Mesenchymal stem cell (in vitro differentiated cells and primary cell): ENCODE measurements at places on chromosomes 6 and 20.

DNA sequence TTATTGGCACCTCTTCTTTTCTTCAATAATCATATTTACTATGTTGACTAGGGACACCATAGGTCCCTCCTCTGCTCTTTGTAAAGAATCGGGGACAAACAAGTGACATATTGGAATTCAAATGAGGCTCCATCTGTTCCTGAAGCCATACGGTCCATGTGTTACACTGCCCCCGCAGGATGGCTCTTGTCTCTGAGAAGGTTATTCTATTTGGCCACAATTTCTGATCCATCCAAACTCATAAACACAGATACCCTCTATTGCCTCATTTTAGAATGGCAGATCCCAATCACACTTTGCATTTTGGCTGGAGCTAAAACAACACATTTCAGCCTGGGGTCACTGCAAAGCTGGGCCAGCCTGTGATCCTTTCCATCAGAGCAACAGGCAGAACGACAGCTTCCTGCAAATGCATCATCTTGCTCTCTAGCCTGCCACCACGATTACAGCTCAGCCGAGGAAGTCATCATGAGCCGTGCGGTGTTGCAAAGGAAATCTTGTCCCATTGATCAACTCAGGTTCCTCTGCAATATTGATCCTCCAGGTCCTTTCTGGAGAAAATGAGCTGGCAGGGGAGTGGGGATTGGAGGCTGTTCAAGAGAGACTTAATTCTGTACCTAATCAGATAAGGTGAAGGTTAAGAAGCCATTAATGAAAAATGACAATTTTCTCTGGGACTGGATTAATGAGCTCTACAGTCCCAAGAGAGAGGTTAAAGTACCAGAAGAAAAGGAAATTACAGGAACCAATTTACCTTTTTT is 73.1 kb downstream of the AGPAT4 start:
- H3K36me3 ChIP-seq = peaks cover 10% of the 10 kb centered on the region
- H3K4me1 ChIP-seq = peaks cover 4% of the 10 kb centered on the region
- DNase-seq = no peak
- H3K4me3 ChIP-seq = no peak overlapping the region
- no peak overlapping the region for H3K27ac ChIP-seq
- H3K27me3 ChIP-seq = no peaks in the 10 kb centered on the region

GRCh38 chr20:40251284-40251932 is 437.6 kb downstream of the MAFB start:
- no peaks in the 10 kb centered on the region for H3K36me3 ChIP-seq
- no peaks in the 10 kb centered on the region for H3K27me3 ChIP-seq

DNA sequence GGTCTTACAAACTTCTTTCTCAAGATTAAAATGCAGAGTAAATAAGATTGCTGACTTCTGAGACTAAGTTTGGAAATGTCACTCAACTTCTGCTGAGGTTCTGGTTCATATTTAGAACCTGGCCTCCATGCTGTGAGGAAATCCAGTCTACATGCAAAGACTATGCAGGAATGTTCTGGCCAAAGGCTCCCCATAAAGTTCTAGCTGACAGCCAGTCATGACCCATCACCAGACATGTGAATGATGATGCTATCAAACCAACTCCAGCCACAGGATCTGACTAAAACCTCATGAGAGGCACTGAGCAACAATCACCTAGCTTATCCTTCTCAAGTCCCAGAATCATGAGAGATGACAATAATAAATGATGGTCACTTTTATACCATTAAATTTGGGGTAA is 935.1 kb upstream of the MAP3K7 start:
- DNase-seq = no peak
- H3K4me1 ChIP-seq = no peaks in the 10 kb centered on the region
- H3K27ac ChIP-seq = no peak overlapping the region
- H3K4me3 ChIP-seq = no peak overlapping the region
- H3K36me3 ChIP-seq = no peaks in the 10 kb centered on the region

GRCh38 chr6:166465671-166466087 is 82.9 kb upstream of the MPC1 start:
- no peak overlapping the region for H3K27ac ChIP-seq
- no peaks in the 10 kb centered on the region for H3K27me3 ChIP-seq
- H3K4me1 ChIP-seq = peaks cover 13% of the 10 kb centered on the region
- peaks cover 13% of the 10 kb centered on the region for H3K36me3 ChIP-seq

- peaks cover 43% of the 10 kb centered on the region for H3K27me3 ChIP-seq
- no peaks in the 10 kb centered on the region for H3K4me1 ChIP-seq
- H3K27ac ChIP-seq = no peak overlapping the region
- H3K36me3 ChIP-seq = no peaks in the 10 kb centered on the region
These were observed 2.5 kb upstream of the NPBWR2 start for GRCh38 chr20:64109831-64110391.

DNA sequence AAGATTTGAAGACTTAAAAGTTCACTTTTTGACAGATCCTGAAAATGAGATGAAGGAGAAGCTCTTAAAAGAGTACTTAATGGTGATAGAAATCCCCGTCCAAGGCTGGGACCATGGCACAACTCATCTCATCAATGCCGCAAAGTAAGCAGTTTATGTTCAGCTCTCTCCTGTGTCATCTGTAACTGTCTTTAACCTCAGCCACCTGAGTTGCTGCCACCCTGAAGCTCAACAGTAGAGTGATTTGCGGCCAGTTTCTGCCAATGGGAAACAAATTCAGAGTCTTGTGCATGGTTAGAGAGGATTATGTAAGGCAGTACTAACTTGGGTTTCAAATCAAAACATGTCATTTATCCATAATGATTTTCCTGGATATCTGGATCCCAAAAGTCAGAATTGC is 10.1 kb downstream of the TNFAIP3 start:
- no peak for DNase-seq
- H3K27me3 ChIP-seq = no peaks in the 10 kb centered on the region
- peaks cover 38% of the 10 kb centered on the region for H3K36me3 ChIP-seq
- no peak overlapping the region for H3K4me3 ChIP-seq
- H3K27ac ChIP-seq = no peak overlapping the region
- peaks cover 6% of the 10 kb centered on the region for H3K4me1 ChIP-seq
